ENCODE measurements at places on chromosomes 4 and X.

GRCh38 chr4:150826306-150826705 lies 188.8 kb downstream of the LRBA start:
- DNase-seq, result no peak

GRCh38 chr4:40502220-40502619 lies 127.4 kb downstream of the RBM47 start:
- DNase-seq, result no peak

GRCh38 chr4:155450676-155451075 lies 73.9 kb upstream of the MAP9 start:
- DNase-seq, result no peak

GRCh38 chrX:74606799-74607198 lies 7.6 kb downstream of the RLIM start:
- DNase-seq, result no peak

GRCh38 chrX:148664171-148664570 lies 163.8 kb downstream of the AFF2 start:
- DNase-seq, result no peak

- no peak for DNase-seq
These were observed 2347.1 kb downstream of the PCDH7 start for GRCh38 chr4:33067221-33067620.

- no peak for DNase-seq
These were observed 29.7 kb downstream of the SLIT2 start for GRCh38 chr4:20281453-20281852.

DNA sequence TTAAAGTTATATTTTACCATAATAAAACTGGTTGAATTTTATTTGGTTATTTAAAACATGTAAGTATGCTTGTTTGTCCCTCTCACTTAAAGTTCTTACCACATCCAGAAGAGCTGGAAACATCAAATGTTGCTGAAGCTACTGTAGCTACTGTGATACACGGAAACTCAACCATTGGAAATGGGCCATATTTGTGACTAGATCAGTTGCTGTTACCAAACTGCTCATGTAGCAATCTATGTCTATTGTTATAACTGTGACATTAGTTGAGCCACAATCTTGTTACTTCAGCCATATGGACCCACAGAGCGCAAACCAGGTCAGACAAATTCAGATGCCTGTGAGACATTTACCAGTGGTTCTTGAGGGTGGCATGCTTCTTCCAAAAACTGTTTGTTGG lies 41.6 kb downstream of the NDNF start:
- no peak for DNase-seq

GRCh38 chrX:102712216-102712966 lies at the start of gene GPRASP2:
Gene GPRASP2, plus strand, starts transcription at chrX:102712448. Its CDS starts 2,422 bp downstream, at chrX:102714870.
- DNase-seq, result no peak

DNA sequence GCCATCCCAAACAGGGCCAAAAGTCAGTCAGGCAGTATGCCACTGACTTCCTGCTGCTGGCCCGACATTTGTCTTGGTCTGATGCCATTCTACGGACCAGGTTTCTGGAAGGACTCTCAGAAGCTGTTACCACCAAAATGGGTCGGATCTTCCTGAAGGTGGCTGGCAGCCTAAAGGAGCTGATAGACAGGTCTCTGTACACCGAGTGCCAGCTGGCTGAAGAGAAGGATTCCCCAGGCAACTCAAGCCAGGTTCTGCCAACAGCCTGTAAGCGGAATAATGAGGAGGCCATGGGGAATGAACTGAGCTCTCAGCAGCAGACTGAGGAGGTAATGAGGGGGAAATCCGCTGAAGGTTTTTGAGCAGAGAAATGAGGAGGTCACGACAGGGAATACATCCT lies 95.7 kb downstream of the RTL9 start:
- no peak for DNase-seq

DNA sequence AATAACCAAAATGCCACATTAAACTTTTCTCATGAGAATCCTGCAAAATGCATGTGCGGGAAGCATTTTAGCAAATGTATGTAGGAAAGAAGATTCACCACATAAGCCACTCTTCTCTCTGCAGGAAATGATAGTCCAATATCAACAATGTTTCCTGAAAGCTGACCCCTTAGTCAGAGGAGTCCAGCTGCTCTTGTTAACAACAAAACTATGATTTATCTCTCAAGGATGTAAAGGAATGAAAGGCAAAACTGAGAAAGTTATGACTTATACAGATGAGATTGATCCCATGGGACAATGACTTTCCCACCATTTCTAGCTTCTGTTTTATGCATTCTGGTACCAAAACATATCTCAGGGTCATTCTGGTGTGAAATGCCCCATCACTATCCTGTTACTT lies 125.0 kb upstream of the EDNRA start:
- no peak for DNase-seq

DNA sequence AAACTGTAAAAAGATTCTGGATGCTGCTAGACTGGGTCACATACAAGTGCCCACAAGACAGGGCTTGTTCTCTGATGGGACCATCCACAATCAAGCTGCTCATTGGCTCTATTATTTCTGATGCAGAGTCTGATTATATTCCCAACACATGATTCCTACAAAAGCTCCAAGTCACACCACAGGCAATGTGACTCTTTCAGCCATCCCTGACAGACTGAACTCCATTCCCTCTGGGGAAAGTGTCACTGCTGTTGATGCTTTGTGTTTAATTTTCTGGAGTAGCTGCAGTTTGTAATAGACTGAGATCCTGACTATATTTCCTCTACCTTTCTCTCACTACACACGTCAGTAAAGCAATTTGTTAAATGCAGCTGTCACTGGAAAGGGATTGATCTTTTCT lies 55.4 kb upstream of the BCLAF3 start:
- no peak for DNase-seq

- no peak for DNase-seq
These were observed 3.8 kb upstream of the C4orf50 start for GRCh38 chr4:6021831-6022606.

- no peak for DNase-seq
These were observed 872.4 kb downstream of the C4orf33 start for GRCh38 chr4:129968366-129968765.

- no peak for DNase-seq
These were observed 8.0 kb upstream of the ANXA3 start for GRCh38 chr4:78543424-78544125.

DNA sequence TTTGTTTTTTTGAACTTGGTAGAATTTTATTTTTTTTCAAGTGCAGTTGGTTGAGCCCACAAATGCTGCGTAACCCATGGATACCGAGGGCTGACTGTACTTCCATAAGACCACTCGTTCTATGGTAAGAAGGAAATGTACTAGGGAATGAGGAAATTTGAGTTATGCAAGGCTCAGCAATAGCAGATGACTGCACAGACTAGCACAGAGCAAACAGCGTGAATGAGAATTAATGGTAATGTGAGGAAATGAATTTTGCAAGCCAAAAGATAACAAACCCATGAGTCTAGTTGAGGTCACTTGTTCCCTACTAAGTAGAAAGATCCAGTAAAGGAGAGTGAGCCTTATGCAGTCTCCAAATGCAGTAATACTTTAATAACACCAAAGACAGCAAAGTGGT lies 17.4 kb downstream of the GSPT2 start:
- DNase-seq, result no peak

GRCh38 chr4:165118256-165118909 lies 5.7 kb upstream of the TMEM192 start:
- DNase-seq, result peak; percentile 48

DNA sequence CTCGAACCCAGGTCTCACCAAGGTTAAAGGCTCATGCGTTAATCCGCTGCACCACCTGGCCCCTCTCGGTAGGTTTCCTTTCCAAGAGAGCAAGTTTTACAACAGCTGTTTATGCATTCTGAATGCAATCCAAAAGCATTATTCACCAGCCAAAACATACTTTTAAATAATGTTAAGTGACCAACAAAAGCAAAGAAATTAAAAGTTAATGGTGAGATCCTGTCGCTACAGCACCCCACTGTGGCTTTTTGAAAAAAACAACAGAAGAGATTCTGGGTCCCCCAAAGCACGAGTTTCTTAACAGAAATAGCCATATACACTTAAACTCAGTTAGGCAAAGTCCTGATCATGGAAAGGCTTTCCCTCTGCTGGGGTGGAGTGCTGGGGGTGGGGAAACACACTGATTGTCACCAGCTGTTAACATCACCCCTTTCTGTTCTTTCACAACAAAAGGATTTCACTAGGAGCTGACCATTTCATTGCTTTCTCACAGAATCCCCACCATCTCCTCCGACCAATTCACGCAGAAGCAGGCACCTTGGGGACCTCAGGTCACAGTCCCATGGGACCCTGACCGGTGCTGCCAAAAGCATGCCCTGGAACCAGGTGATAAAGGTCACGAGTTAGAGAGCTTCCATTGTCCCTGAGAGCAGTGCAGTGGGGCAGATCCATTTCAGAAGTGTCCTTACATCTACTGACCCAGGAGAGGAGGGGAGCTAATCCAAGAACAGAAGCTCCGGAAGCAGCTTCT lies 51.2 kb downstream of the ZNF827 start:
- no peak for DNase-seq

- DNase-seq, result no peak
These were observed 202.7 kb upstream of the KLF3 start for GRCh38 chr4:38461342-38461741.

GRCh38 chrX:17413228-17413627 lies 38.2 kb downstream of the NHS start:
- peak; percentile 0 for DNase-seq

DNA sequence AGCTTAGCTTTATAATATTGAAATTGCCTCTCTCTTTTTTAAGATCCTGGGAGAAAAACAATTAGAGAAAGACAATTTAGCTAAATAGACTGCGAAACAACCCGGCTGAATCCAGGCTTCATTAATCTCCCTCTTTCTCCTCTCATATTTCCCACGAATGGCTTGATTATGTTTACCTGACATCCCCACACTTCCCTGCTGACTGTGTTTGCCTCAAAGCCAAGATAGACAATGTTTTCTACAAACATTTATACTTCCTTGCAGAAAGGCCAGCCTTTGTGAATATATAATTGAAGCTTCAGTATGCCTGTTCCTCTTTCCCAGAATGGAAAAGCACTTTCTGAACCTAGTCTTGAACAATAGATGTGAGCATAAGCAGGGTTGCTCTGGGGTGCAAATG lies 566.8 kb downstream of the PDHA2 start:
- DNase-seq, result no peak

DNA sequence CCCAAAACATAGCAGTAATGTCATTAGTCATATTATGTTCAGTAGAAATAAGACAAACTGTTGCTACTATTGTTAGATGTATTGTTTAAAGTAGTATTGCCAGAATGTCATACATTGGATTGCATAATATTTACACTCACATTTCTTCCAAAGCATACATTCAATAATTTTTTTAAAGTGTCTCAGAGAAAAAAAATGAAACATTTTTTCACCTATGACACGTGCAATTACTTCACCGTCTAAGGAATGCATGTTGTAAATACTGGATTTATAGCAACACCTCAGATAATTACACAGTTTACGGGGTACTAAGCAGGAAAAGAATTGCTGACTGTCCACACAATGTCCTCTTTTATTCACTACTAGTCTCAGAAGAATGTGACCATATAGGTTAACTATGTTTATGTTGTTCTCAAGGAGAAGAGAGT lies 162.1 kb downstream of the PCDH18 start:
- no peak for DNase-seq

DNA sequence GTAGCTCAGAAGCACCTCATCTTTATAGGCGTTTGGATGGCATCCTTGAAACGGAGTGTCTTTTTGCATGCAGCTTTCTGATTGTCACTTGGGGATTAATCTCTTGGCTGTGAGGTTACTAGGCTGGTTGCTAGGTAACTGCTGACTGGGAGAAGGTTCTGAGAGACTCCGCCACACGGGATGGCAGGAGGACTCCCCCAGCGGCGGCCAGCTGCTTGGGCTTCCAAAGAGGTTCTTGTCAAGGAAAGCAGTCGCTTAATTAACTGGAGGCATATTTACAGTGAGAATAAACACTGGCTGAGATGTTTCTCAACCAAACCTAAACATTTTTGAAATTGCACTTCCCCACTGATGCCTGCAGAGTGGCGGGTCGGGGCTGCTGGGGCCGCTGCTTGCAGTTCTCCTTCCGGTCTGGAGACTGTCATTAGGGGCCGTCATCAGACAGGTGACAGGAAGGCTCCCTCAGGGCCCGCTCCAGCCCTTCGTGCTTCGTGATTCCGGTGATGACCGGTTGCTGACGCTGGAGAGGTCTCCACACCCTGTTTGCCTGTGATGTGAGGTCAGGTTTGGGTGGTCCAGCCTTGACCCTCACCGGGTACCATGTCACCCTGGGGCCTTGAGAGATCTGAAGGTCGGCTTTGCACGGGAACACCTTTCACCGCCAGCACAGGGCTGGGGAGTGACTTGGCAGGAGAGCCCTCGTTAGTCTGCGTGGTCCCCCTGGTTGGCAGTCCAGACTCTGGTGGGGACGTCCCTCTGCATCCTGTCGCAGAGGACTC lies 9.1 kb downstream of the NSG1 start:
- no peak for DNase-seq

DNA sequence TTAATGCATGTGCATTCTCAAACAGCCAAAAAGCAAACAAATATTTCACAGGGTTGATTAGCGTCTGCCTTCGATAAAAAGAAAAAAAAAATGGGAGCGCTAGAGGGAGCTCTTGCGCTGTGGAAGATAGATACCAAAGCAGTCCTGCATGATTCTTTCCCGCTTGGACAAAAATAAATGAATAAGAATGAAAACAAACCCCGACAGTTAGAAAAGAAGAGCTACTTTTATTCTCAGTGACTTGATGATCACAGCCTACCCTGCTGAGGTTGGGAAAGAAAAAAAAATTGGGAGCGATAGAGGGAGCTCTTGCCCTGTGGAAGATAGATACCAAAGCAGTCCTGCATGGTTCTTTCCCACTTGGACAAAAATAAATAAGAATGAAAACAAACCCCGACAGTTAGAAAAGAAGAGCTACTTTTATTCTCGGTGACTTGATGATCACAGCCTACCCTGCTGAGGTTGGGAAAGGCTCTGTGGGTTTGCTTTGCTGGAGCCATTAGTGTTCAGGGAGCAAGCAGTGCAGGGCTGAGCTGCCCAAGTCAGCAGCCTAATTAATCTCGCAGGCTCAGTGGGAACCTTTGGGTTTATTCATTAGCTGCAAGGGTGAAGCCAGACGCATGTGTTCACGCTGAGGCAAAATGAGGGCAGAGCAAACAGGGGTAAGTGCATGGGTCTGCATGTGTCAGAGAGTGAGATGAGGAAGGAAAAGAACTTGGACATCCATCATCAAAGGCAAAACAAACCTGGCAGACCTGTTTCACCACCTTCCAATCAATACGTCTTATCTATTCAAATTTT lies 249.3 kb upstream of the PRKX start:
- peak; percentile 13 for DNase-seq

- DNase-seq, result no peak
These were observed 202.4 kb upstream of the ZIC3 start for GRCh38 chrX:137363559-137363958.

DNA sequence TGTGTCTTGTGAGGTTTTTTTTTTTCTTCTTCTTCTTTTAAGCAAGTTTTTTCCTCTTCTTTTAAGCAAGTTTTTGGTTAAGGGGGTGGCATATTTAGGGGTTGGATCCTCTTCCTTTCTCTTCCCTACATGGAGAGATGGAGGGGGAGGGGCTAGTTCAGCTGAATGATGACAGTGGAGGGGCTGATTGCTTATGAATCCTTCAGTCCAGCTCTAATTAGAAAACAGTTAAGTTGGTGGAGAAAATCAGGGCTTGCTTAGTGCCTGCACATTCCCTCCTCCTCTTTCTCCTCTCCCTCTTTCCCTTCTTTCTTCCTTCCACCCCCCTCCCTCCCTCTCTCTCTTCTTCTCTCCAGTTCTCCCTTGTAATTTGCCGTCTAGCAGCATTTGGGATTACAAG lies 4.4 kb upstream of the HAND2 start:
- DNase-seq, result no peak

GRCh38 chr4:87029356-87029755 lies 94.5 kb downstream of the AFF1 start:
- no peak for DNase-seq

All from activated CD4-positive, alpha-beta T cell treated with anti-CD3 and anti-CD28 coated beads, Interleukin-2, Interleukin-4, amounts not matched to agents 100 ng/mL and 50 ng/mL, durations not matched to agents 16 hours and 8 hours (primary cell).